ENCODE measurements at places on chromosomes 16 and 17. TPM values are rescaled to one million over a fixed set of nuclear protein-coding genes. Genes with fewer than 3 reads are reported as not detected.

CCDC200 gene
- not detected for total RNA-seq

HOXB1 gene
- not detected for total RNA-seq

RNF151 gene
- not detected for total RNA-seq

KRT12 gene
- total RNA-seq, result not detected

ZNF267 gene
- 11.2 TPM for total RNA-seq

KRTAP17-1 gene
- total RNA-seq, result not detected

CRYM gene
- not detected for total RNA-seq

STX1B gene
- 1.1 TPM for total RNA-seq

MYH2 gene
- not detected for total RNA-seq

DHX58 gene
- 4.7 TPM for total RNA-seq

KRT40 gene
- total RNA-seq, result not detected

NACA2 gene
- not detected for total RNA-seq

PPY gene
- not detected for total RNA-seq

FSCN2 gene
- total RNA-seq, result not detected

TP53 gene
- total RNA-seq, result 15.2 TPM

TEX19 gene
- not detected for total RNA-seq

GGT6 gene
- not detected for total RNA-seq

IGF2BP1 gene
- total RNA-seq, result not detected

NEUROD2 gene
- total RNA-seq, result not detected

SPDYE4 gene
- not detected for total RNA-seq

GFAP gene
- 15.3 TPM for total RNA-seq

FOXC2 gene
- not detected for total RNA-seq

MSLN gene
- 0.82 TPM for total RNA-seq
